Fibroblast of upper back skin (primary cell): ENCODE measurements at places on chromosomes 11 and 22.
A peak's percentile ranks its signal among the peaks of the same experiment; 100 is the strongest.

DNA sequence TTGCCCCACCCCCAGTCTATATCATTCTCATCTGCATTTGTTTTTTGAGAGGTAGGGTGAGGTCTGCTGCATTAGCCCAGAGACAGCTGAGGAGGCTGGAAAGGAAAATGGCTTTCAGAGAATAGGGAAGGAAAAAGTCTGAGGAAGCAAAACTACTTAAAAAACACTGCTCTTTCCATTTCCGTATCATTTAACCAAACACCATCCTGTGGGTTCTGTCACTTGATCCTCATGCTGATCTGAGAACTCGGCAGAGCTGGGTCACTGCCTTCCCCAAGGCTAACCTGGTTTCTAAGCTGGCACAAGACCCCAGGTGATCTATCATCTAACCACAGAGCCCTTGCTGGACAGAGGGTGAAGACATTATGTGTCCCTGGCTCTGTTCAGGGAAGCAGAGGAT, 1.2 kb downstream of the FOLR2 start:
- no peak for DNase-seq

DNA sequence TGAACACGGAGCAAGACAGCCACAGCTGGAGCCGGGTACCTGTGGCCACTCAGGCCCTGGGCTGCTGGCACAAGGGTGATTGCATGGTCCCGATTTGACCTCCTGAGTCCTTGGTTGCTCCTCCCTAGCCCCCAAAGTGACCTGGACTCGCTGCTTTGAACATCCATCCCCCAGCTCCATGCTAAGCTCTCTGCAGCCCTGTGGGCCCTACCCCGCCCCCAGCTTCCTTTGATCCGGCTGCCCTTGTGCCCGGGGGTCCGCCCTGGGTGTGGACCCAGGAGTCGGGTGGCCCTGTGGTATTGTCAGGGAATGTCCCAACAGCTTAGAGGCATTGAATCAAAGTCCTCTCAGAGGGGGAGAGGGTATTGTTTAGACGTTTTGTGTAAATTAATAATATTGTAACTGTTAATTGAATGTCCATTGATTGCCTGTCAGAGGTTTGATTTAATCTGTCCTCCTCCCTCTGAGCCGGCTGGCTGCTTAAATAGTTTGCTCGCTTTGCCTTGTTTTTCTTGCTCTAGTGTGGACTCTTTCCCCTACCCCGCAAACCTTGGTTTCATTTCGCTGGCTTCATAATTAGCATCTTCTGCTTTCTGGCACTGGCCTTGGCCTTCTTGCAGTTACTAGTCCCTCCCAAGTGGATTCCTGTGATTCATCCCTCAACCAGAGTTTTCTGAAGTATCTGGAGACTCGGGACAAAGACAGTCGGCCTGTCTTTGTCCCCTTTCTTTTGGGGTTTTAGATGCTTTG, 20.7 kb downstream of the GRIK4 start:
- peak; percentile 68 for DNase-seq

- DNase-seq = no peak
Observed at GRCh38 chr11:61855939-61856680, 28.0 kb downstream of the FADS2 start.

GRCh38 chr11:127238321-127238720, 237.8 kb upstream of the KIRREL3 start:
- DNase-seq = no peak

DNA sequence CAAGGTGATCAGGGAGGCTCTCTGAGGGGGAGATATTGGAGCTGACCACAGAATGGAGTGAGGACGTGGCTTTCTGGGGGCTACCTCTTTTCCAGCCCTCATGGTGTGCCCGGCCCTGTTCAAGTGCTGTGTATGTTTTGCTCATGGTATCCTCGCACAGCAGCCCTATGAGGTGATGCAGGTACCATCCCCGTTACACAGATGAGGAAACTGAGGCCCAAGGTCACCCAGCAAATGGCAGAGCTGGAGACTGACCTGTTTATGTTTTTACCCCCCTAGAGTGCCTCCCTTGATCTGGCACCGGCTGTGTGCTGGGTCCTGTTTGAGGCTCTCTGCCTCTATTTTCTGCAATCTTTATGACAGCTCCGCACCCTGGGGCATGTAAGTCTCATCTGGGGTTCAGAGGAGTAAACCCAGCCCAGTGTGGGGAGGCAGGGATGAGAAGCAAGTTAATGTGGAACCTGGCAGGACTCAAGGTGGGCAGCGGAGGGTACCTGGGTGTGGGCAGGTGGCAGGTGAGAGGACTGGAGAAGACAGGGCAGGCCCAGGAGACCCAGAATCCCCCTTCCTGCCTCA, 20.8 kb downstream of the SGSM1 start:
- DNase-seq = no peak

- DNase-seq = no peak
Observed at GRCh38 chr11:45085646-45086501, 60.6 kb upstream of the PRDM11 start.

DNA sequence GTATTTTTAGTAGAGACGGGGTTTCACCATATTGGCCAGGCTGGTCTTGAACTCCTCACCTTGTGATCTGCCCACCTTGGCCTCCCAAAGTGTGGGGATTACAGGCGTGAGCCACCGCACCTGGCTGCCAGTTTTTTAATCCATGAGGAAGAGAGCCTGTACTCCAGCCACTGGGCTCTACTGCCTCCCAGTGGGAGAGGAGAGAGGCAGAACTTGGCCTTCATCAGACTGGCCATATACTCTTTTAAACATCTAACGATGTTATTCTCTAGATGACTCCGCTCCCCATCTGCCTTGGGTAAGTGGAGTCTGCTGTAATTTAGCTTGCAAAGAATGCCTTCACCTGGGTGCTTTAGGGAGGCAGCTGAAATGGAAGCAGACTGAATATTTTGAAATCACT, 34.6 kb downstream of the SLC6A5 start:
- DNase-seq = no peak

DNA sequence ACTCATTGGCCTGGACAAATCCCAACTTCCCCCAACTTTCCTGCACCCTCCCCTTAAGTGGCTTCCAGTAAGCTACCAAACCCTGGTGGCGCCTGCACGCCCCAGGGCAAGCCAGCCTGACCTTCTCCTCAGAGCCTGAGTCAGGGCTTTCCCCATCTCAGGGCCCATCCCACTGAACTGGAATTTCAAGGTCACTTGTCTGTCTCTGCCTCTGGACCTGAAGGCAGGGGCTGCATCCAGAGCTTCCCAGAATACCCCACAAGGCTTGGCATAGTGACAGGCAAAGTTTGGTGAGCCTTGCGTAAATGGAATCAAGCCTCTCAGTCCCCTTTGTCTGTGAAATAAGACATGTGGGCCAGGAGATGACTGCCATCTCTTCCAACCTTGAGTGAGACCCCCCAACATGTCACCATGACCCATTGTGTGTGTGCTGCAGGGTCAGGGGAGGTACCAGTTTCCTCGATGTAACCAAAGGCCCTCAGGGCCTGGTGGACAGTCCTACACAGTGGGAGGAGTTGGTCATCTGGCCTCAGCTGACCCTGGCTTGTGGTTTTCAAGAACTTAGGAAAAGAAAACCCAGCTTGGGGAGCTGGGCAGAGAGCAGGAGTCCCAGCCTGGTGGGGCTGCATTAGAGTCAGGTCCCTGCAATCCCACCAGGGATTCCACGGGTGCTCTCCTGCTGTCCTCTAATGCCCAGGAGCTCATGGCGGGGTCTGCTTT, 8.9 kb downstream of the ALX4 start:
- DNase-seq = peak; percentile 49

GRCh38 chr22:24763872-24764485, 10.5 kb downstream of the PIWIL3 start:
- DNase-seq = no peak

DNA sequence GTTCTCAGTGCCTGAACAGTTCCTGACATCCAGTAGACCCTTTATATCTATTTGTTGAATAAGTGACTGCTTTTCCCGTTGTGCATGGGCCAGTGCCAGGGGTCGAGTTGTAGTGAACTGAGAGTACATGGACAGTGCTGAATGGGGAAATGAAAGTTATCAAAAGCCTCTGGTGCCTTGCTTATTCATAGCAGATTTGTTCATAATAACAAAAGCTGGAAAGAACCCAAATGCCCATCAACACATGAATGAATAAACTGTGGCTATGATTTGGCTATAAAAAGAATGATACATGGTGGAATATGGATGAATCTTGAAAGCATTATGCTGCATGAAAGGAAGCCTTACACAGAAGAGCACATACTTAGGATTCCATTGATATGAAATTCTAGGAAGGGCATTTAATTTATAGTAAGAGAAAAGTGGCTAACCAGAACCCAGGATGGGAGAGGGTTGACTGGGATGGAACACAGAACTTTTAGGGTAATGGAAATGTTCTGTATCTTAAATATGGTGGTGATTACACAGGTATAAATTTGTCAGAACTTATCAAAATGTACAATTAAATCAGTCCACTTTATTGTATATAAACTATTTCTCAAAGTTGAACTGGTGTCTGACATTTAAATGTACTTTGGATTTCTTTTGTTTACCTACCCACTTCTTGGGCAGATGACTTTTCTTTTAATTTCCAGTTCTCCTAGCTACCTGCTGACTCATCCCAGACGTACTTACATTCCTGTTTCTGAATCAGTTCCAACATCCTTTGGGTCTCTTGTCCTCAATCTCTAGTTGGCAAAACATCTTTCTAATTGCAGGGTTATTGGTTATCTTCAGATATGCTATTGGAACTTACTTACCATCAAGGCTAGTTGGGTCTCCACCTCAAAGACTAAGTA, 42.8 kb downstream of the PACS1 start:
- DNase-seq = peak; percentile 95

- no peak for DNase-seq
Observed at GRCh38 chr22:19704355-19705015, 9.8 kb upstream of the SEPTIN5 start.

DNA sequence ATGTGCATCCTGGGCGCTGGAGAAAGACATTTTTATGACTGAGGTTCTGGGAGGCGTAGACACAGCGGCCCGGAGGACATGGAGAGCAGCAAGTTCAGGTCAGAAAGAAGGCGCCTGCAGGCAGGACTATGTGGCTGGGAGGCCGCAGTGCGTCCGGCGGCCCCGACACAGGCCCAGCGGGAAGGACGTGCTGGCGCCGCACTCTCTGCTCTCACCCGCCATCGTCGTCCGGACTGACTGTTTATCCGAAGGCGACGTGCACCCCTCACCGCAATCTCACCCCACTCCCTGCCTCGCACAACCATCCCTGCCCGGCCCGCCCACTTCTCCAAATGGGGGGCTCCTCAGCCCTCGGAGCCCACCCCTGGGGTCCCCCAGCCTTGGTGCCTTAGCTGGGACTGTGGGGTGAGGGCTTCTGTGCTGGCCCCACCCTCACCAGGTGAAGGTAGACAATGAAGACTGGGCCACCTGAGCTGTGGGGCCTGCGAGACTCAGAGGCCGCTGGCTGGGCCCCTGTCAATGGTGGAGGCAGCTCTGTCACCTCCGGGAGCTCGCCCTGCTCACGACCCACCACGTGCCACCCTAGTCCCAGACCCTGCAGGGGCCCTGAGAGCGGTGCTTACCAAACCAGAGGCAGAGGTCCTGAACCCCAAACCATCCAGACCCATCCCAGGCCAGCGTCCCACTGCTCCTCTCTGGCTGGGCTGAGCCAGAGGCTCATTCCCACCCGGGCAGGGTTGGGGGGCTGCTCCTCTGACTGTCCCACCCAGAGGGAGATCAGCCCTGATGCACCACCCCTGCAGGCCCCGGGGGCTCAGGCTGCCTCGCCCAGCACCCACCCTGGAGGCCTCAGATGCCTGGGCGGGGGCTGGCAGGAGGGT, 16.2 kb upstream of the MUC5B start:
- no peak for DNase-seq

DNA sequence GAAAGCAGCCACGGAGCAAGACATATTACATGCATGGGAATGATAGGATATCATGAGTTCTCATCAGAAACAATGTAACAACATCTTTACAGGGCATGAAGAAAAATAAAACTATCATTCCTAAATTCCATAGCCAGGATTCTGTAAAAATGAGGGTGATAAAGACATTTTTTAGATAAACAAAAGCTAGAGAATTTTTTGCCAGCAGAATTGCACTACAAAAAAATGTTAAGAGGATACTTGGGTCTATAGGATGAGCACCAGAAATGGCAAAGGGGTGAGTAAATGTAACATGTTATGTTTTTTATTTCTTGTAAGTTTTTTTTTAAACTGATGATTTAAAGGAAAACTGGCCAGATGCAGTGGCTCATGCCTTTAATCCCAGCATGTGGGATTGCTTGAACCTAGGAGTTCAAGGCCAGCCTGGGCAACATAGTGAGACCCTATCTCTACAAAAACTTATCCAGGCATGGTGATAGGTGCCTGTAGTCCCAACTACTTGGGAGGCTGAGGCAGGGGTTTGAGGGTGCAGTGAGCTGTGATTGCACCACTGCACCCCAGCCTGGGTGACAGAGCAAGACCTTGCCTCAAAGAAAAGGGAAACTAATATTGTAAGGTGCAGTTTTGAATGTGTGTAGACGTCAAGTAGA, 33.2 kb downstream of the TBX1 start:
- DNase-seq = no peak

DNA sequence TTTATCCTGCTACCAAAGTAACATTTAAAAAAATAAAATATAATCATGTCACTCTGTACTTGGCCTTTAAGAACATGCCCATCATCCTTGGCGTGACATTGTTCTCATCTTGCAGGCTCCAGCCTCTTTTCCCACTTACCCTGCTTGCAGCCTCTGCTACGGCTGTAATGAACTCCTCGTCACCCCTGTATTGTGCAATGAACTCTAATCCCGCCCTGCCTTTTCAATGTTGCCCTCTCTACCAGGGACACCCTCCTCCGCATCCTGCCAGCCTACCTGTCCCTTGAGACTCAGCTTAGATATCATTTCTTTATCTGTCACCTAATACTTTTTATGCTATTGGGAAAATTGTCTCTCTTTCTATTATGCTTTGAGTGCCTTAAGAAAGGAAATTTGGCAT, 12.6 kb upstream of the MMP20 start:
- DNase-seq = no peak

- no peak for DNase-seq
Observed at GRCh38 chr11:32178692-32179091, 87.8 kb downstream of the RCN1 start.

DNA sequence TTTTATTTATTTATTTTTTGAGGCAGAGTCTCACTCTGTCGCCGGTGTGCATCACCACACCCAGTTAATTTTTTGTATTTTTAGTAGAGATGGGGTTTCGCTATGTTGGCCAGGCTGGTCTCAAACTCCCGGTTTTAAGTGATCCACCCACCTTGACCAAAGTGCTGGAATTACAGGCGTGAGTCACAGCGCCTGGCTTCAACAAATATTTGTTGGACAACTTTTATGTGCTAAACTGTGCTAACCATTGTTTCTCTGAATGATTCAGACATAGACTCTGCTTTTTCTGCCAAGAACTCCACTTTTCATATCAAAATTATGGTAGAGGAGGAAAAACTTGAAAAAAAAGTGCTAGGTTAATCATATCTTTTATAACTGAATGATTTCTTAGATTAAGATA, 36.3 kb downstream of the MMP7 start:
- peak; percentile 40 for DNase-seq

DNA sequence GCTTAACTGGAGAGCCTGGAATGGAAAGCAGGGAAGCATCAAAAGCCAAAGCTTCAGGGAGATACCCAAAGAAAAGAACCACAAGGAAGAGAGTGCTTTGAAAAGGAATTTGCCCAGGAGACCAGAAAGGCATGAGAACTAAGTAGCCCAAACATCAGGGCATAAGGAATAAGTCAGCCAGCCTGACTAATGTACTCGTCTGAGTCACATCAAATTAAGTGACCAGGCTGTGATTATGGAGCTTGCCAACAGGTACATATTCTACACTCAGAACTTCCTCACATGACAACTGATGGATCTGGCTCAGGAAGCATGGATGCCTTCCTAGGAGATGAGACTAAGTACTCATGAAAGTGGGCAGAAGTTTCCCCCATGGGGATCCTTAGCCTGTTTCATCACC, 366.7 kb downstream of the BUD13 start:
- no peak for DNase-seq
